Mucosa of descending colon (tissue), 3 donors: ENCODE measurements at places on chromosomes 7 and 10.

- DNase-seq = no peak
These were observed 64.4 kb downstream of the HBP1 start for GRCh38 chr7:107233174-107233573.

- no peak for DNase-seq
These were observed 275.3 kb downstream of the HDAC9 start for GRCh38 chr7:18770822-18771221.

DNA sequence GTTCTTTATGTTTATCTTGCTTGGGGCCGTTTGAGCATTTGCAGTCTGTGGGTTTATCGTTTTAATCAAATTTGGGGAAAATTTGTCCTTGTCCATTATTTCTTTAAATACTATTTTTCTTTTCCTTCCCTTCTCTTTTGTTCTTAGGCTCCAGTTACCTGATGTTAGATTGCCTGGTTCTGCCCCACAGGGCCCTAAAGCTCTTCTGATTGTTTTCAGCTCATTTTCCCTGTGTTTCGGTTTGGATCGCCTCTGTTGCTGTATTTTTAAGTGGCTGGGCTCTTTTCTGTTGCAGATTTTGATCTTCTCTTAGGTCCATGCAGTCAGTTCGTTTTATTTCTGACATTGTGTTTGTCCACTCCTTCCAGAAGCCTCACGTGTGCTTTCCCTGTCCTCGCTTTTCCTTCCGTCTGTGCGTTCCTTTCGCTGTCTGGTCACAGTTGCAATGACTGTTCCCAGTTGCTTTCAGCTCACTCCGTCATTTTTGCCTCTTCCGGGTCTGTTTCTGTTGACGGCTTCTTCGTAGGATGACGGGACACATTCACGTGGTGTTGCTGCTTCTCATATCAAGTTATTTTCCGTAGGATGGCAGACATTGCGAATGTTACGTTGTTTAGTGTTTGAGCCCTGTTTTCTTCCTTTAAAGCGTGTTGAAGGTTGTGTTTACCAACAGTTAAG is 111.4 kb downstream of the INPP5A start:
- no peak for DNase-seq

DNA sequence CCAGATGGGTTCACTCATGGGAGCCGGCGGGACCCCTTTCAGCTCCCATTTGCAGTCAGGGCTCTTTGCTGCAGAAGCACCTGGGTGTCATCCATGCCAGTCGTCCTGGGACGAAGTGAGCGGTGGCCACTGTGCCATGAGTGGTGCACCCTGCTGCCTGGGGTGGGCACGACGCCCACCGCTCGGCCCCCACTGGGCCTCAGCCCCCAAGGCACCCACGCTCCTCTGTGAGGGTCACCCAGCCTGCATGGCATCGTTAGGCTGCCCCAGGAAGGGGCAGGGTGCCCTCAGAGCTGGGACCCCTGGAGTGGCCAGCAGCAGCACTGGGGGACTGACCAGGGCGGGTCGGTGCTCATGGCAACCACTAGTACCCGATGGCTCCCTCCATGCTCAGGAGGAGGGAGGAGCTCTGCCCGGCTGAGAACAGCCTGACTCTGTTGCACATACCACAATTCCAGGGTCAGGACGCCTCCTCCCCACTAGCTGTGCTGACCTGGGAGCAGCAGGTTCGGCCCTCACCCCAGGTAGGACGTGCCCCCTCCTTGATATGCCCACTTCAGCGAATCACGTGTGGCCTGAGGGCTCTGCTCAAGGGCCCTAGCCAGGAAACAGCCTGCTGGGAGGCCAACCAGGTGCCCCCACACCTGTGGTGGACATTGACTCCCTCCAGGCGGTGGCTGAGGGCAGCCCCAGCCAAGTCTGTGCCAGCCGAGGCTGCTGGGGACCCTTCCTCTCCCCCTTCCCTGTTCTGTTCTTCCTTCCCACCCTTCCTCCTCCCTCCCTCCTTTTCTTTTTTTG is 28.5 kb upstream of the CFAP46 start:
- no peak for DNase-seq

- no peak for DNase-seq
These were observed 62.6 kb downstream of the CCNY start for GRCh38 chr10:35398908-35399307.

DNA sequence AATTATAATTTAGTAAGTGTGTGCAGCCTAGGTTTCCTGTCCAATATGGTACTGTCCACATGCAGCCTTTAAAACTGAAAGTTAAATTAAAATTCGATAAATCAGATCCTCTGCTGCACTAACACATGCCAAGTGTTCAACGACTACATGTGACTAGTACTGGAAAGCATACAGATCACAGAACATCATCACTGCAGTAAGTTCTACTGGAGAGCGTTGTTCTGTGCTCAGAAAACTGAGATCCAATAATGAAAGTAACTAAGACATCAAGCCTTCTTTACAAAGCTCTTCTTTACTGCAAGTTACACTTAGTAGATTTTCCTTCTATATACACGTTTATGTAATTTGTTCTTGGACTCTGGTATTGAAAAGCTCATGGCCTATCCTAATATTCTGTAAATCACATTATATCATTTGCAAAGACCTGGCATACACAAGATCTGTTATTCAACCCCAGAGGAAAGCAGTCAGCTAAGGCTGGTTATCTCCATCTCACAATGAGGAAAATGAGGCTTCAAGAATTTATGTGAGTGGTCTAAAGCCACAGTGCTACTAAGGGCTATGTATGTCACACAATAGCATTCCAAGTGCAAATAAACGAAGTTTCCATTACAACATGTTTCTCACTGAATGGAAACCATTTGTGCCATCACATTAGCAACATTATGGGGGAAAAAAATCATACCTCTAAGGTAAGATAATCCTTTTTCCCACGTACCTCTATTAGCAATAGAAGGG is 77.6 kb downstream of the VPS41 start:
- DNase-seq = no peak

GRCh38 chr10:107418085-107418806 is 253.7 kb upstream of the SORCS1 start:
- DNase-seq = no peak

GRCh38 chr10:22573820-22574569 is 140.4 kb downstream of the PIP4K2A start:
- no peak for DNase-seq

GRCh38 chr7:124033095-124033806 is 384 bp upstream of the TMEM229A start:
- DNase-seq = no peak
